A375 (cell line): ENCODE measurements at places on chromosomes 13 and 19. TPM values are rescaled to one million over a fixed set of nuclear protein-coding genes. Genes with fewer than 3 reads are reported as not detected.

Gene TEX101
- not detected in 2 replicates for total RNA-seq

Gene ATXN8OS
- total RNA-seq, result not detected in 2 replicates

Gene ATP1A3
- not detected in 2 replicates for total RNA-seq

Gene TMEM59L
- 2.0 and 2.5 TPM in 2 replicates for total RNA-seq

Gene TINCR
- total RNA-seq, result 0.24 and 0.64 TPM in 2 replicates

Gene RCBTB1
- total RNA-seq, result 6.9 and 7.7 TPM in 2 replicates

Gene CRTC1
- 7.3 and 7.5 TPM in 2 replicates for total RNA-seq

Gene ZNF177
- total RNA-seq, result 0.42 and 2.9 TPM in 2 replicates

Gene DAPK3
- total RNA-seq, result 124 and 126 TPM in 2 replicates

Gene SIAH3
- total RNA-seq, result not detected in 2 replicates

Gene DENND1C
- total RNA-seq, result not detected in 2 replicates

Gene PTGIR
- 0.32 TPM in 1 of 2 replicates, not detected in the other for total RNA-seq

Gene RXFP2
- total RNA-seq, result 0.11 and 0.29 TPM in 2 replicates

Gene PPP1R37
- total RNA-seq, result 29.2 and 29.7 TPM in 2 replicates

Gene GIPR
- total RNA-seq, result 0.03 and 1.2 TPM in 2 replicates

Gene ZBTB7A
- total RNA-seq, result 19.4 and 25.3 TPM in 2 replicates

Gene ABCC4
- total RNA-seq, result 13.1 and 14.6 TPM in 2 replicates

Gene DYRK1B
- 6.3 and 8.9 TPM in 2 replicates for total RNA-seq

Gene CEACAM20
- total RNA-seq, result not detected in 2 replicates

Gene OSCAR
- total RNA-seq, result 8.3 and 11.7 TPM in 2 replicates

Gene CLEC17A
- 0.21 TPM in 1 of 2 replicates, not detected in the other for total RNA-seq

Gene RGL3
- total RNA-seq, result 12.2 and 17.9 TPM in 2 replicates

Gene HAUS8
- 13.5 and 17.9 TPM in 2 replicates for total RNA-seq

Gene RASGRP4
- not detected in 2 replicates for total RNA-seq

Gene TDRD12
- not detected in 2 replicates for total RNA-seq

Gene SLC17A7
- 0.11 TPM in 1 of 2 replicates, not detected in the other for total RNA-seq

Gene UQCRFS1
- 33.2 and 35.9 TPM in 2 replicates for total RNA-seq

Gene DOCK6
- total RNA-seq, result 12.0 and 14.5 TPM in 2 replicates

Gene ZNF358
- 27.8 and 37.1 TPM in 2 replicates for total RNA-seq

Gene LILRA1
- not detected in 2 replicates for total RNA-seq

Gene CD70
- 93.9 and 116 TPM in 2 replicates for total RNA-seq

Gene MAG
- 1.3 TPM in 1 of 2 replicates, not detected in the other for total RNA-seq

Gene ZNF132
- 0.16 and 0.19 TPM in 2 replicates for total RNA-seq

Gene STARD13
- 35.3 and 48.6 TPM in 2 replicates for total RNA-seq

Gene FAM216B
- not detected in 2 replicates for total RNA-seq

Gene ZNF460
- total RNA-seq, result 61.4 and 62.2 TPM in 2 replicates
